ENCODE measurements at places on chromosomes 12 and 14.

DNA sequence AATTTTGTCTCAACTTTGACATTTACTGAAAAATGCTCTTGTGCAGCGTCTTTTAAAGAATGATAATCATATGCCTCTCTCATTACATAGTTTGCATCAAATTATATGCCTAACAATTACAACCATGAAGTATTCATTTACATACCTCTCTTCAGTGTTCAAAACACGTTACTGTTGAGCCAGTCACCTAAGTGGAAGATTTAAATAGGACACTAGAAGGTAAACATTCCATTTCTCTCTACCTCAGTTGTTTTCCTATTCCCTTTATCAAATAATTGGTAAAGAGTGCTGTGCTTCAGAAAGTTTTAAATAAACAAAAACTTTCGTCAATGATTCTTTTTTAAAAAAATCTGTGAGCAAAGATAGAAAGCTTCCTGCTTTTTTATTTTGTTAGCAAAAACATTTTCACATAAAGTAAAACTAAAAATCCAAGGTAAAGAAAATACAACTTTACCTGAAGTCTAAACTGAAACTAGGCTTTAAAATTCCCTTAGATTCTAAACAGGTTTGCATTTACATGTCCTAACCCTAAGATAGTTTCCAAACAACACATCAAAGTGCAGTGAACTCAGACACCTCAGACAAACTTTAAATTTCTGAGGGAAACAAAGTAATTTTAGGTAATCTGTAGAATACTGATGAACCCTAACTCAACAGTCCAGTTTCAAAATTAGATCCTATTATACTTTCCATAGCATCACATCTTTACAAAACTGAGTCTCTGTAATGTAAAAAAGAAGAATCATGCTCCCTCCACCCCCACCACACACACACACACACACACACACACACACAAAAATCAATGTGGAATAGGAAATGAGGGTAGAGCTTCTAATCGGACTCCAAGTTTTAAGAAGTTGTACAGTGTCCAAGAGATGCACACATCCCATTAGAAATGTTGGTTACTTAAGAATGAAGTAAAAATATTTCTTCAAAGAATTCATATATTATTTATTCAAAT, 46.2 kb downstream of the PAWR start:
- DNase-seq, result no peak

- DNase-seq, result no peak
These were observed 142.1 kb downstream of the CALM1 start for GRCh38 chr14:90538716-90539495.

DNA sequence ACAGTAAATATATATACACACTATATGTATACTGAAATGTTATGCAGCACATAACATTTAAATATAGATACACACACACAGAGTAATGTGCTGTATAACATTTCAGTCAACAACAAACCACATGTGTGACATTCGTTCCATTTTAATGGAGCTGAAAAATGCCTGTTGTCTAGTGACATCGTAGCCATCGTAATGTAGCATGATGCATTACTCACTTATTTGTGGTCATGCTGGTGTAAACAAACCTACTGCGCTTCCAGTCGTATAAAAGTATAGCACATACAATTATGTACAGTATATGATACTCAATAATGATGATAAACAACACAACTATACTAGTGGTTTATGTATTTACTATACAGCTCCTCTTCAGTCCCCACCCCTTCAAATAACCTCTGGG, 119.0 kb upstream of the SLC38A4 start:
- DNase-seq, result no peak

DNA sequence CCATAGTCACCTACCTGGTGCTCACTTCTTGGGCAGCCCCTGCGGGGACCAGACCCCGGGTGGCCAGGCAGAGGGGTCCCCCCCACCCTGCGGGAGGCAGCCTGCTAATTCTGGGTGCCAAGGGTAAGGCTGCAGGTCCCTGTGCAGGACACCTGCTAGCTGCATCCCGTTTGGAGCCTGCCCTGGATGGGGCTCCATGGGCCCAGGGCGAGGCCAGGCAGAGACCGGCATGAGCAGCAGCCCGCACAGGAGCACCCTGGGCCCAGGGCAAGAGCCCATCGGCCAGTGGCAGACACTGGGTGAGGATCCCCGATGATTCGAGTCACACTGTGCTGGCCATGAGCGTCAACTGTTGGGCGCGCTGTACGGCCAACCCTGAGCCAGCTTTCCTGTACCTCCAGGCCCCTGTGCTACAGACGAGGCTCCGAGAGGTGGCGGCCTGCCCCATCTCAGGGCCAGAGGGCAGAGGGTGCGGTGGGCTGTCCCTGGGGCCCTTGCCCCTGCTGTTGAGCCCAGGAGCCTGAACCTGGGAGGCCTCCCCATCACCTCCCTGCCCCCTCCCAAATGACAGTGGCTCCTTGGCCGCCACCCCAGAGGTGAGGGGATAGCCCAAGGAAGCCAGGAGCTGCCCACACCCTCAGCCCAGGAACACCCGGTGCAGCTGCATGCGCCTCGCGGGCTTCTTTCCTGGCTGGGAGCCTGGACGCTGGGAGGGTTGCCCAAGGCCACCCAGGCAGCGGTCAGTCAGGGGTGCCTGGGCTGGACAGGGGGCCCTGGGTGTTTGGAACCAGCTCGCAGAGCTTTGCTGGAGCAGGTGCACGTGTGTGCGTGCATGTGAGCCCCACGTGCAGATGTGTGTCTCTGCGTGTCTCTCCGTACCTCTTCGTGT, 47.7 kb downstream of the CYP46A1 start:
- no peak for DNase-seq

- DNase-seq, result peak; percentile 95
These were observed at the start of gene ZFP36L1 for GRCh38 chr14:68792979-68793733. ZFP36L1 (minus strand) TSS chr14:68793067; CDS start chr14:68792938, 129 bp downstream.

- no peak for DNase-seq
These were observed 3.3 kb downstream of the GLI1 start for GRCh38 chr12:57462912-57463253.

GRCh38 chr14:98293576-98293975, 978.4 kb downstream of the BCL11B start:
- DNase-seq, result no peak

- no peak for DNase-seq
These were observed 213.7 kb upstream of the BMP4 start for GRCh38 chr14:54170301-54170700.

DNA sequence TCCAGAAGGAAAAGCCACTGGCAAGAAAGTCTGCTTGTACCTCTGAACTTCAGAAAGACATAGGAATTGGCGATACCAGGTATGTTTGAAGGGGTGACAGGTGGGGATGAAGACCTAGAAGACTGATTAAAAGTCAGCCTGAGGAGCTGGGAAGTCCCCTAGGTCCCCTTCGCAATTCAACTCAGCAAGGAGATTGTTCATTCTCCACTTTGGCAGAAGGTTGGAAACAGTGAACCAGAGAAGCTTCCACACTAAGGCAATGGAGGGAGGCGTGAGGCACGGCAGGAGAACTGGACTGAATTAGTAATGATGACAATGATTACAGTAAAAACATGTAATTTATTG, 240.3 kb upstream of the TMPO start:
- DNase-seq, result no peak

DNA sequence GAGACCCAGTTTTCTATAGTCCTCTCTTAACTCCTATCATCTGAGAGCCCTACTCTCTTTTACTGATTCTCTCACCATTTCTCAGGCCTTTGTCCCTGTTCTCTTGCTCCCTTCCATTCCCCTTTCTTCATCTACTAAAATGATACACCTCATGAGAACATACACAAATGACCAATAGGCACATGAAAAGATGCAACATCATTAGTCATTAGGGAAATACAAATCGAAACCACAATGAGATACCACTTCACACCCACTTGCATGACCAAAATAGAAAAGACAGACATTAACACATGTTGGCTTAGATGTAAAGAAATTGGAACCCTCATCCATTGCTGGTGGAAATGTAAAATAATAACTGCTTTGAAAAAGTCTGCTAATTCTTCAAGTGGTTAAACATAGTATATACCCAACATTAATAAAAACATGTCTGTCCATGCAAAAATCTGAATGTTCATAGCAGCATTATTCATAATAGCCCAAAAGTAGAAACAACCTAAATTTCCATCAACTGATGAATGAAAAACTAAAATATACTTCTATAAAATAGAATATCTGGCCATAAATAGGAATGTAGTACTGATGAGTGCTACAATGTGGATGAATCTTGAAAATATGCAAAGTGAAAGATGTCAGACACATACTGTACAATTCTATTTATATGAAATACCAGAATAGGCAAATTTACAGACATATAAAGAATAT, 66.0 kb downstream of the DENND5B start:
- DNase-seq, result no peak

GRCh38 chr14:61332658-61333029, 11.3 kb downstream of the PRKCH start:
- DNase-seq, result no peak

GRCh38 chr14:59204305-59204704, 15.8 kb downstream of the DAAM1 start:
- DNase-seq, result no peak

GRCh38 chr12:42076976-42077375, 67.7 kb downstream of the GXYLT1 start:
- DNase-seq, result no peak

DNA sequence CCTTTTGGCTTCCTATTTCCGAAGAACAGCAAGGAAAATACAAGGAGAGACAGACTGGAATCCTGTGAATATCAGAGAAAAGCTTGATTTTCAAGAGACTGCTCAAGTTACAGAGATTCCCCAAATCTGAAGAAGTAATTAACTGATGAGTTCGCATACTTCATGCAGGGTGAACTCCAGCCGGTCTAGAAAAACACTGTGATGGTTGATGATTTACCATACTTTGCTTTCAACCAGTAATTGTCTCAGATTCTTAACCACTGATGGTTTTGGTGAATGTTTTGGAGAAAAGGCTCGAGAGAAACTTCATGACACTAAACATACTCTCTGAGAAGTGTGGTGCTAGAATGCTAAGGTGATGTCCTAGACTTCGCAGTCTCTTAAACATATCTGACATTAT, 4.4 kb upstream of the PLXNC1 start:
- DNase-seq, result no peak

- no peak for DNase-seq
These were observed 272.0 kb upstream of the SFSWAP start for GRCh38 chr12:131438881-131439280.

- no peak for DNase-seq
These were observed 3.4 kb downstream of the SLC22A17 start for GRCh38 chr14:23349156-23349845.

- DNase-seq, result no peak
These were observed 18.9 kb upstream of the DIO3 start for GRCh38 chr14:101542391-101542790.

- no peak for DNase-seq
These were observed 11.2 kb upstream of the NCKAP1L start for GRCh38 chr12:54486173-54486867.

- no peak for DNase-seq
These were observed 56.9 kb downstream of the SCAF11 start for GRCh38 chr12:45933504-45933903.

DNA sequence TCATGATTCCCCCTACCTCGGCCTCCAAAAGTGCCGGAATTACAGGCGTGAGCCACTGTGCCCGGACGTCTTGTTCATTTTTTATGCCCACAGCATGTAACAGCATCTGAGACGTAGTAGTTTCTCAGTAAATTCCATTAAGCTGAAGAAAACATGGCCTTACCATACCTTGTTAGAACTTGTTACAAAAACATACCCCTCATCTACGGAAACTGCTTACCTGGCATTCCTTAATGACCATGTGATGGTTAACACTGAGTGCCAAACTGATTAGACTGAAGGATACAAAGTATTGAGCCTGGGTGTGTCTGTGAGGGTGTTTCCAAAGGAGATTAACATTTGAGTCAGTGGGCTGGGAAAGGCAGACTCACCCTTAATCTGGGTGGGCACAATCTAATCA, 186.8 kb downstream of the CEP128 start:
- no peak for DNase-seq

DNA sequence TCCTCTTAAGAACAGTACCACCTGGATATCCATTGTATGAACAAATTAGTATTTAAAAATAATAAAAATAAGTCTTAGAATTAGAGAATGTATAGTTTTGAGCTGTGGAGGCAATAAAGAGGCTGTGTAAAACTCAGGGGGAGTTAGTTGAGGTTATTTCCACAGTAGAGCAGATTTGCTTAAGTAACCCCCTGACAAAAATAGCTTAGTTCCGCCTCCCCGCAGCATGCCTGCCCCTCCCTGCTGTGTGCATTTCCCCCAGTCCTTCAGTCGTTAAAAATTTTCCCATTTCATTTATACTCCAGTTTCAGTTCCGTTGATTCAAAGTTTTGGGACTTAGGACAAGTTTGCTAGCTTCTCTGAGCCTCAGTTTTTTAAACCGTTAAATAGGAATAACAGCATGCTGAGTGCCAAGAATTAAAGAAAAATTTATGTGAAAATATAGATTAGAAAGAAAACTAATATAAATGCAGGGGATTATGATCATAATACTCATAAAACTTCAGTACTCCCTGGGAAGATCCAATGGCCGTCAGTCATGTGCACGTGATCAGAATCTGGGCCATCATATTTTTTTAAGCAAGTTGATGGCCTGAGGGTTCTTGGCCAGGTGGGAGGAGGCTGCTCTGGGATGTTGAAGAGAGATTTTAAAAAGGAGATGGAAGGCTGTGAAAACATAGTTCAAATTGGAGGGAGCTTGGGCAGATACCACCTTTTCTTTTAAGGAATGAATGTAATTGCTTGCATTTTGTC, 14.5 kb upstream of the SLC38A2 start:
- no peak for DNase-seq

GRCh38 chr12:91877022-91877421, 268.6 kb downstream of the BTG1 start:
- DNase-seq, result no peak

DNA sequence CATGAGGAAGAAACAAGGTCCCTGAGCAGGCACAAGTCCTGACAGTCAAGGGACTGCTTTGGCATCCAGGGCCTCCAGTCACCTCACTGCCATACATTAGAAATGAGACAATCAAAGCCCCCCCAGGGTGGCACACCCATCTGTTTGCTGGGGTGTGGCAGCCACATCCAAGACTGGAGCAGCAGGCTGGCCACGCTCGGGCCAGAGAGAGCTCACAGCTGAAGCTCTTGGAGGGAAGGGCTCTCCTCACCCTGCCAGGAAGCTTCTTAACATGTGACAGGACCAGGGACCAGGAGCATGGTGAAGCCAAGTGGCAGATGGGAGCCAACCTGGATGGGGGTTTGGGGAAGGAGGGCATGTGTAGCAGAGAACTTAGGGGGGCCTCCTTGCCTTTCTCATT, 10.0 kb downstream of the CACNB3 start:
- no peak for DNase-seq

GRCh38 chr12:1108276-1108675, 117.3 kb downstream of the ERC1 start:
- no peak for DNase-seq

DNA sequence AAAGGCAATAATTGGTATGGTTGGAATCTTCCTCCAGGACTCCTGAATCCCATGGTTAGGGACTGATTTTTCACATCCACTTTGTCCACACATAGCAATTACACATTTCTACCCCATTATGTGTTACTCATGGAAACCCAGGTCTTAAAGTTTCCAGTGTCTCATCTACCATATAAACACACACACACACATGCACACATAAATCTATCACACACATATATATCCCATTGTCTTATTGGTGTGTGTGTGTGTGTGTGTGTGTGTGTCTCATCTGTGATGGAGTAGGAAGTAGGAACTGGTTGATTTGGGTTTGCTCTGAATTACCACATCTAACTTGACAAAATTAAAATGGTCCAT, 525.4 kb downstream of the FUT8 start:
- no peak for DNase-seq
